Camera-type eye (tissue), 1 donor: ENCODE measurements at places on chromosomes 16 and 17. TPM values are rescaled to one million over a fixed set of nuclear protein-coding genes. Genes with fewer than 3 reads are reported as not detected.

The NLRC3 gene
- 0.71 TPM for total RNA-seq

The KRT39 gene
- 0.44 TPM for total RNA-seq

The GRAP gene
- 2.5 TPM for total RNA-seq

The SPATA22 gene
- 1.8 TPM for total RNA-seq

The SEZ6L2 gene
- 37.9 TPM for total RNA-seq

The CDH5 gene
- 41.5 TPM for total RNA-seq

The MYO15B gene
- total RNA-seq: 185 TPM

The CACNG3 gene
- 4.6 TPM for total RNA-seq

The KRTAP2-3 gene
- total RNA-seq: not detected

The CLEC10A gene
- total RNA-seq: 3.3 TPM
